Astrocyte (in vitro differentiated cells and primary cell): ENCODE measurements at places on chromosomes 6 and 20. TPM values are rescaled to one million over a fixed set of nuclear protein-coding genes. Genes with fewer than 3 reads are reported as not detected.

- DNase-seq, result no peak
Observed at GRCh38 chr6:41678511-41679084, 40.3 kb downstream of the MDFI start.

Gene TBX18
- 12.2 and 12.5 TPM in 2 replicates for total RNA-seq

- DNase-seq, result peak; percentile 10
Observed at GRCh38 chr6:84897988-84898594, 133.7 kb upstream of the TBX18 start.

- peak; percentile 40 for DNase-seq
Observed at GRCh38 chr6:166671434-166672081, 44.5 kb upstream of the RPS6KA2 start.

GRCh38 chr6:87441711-87442110 lies 31.1 kb upstream of the SLC35A1 start:
- no peak for DNase-seq

- no peak for DNase-seq
Observed at GRCh38 chr6:35850208-35850607, 45.1 kb downstream of the LHFPL5 start.

DNA sequence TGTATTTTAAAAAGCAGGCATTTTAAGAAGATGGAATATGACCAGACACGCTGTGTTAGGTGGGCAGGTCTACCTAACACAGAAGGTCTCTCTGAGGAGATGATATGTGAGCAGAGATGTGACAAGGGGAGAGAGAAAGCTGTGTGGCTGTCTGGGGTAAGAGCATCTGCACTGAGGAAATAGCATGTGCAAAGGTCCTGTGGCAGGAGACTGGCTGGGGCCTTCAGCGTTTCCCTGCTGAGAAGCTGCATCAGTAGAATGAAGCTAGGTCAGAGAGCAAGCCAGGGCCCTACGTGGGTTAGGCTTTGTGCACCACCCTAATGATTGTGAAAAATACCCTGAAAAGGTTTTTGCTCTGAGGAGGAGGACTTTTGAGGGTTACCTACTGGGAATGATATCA lies 87.0 kb downstream of the TXNDC5 start:
- no peak for DNase-seq

GRCh38 chr6:164208371-164208770 lies 793.9 kb downstream of the QKI start:
- peak; percentile 44 for DNase-seq

Gene PNLDC1
- 0.11 TPM in 1 of 2 replicates, not detected in the other for total RNA-seq

DNA sequence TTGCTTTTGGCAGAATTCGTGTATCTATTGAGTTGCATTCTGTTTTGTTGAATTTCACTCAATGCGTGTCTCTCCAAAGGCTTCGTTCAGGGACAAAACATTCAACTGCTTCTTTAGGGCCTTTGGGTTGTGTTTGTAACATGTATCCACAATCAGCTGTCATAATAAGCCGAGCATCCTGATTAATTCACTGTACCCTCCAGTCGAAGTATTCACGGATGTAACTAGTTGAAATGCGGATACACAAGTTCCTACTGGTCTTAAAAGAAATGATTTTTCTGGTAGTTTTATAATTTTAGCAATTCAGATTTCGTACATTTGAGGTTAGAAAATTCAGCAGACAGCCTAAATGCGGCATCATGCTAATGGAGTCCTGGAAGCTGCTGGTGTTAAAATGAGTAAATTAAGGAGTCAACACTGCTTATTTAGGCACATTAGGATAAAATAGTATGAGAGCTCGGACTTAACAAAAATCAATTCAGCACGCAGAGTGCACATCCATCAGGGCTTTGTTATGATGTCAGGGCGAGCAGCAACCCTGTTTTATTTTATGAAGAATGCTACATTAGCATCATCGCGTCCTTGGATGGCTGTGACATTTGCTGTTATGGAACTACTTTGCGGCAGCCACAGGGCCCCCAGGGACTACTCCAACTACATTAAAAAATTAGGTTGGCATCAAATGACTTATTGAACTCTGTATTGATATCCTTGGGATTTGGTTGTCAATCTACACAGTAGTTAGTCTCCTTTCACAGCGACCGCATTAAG lies 489.3 kb upstream of the FLRT3 start:
- DNase-seq, result no peak

DNA sequence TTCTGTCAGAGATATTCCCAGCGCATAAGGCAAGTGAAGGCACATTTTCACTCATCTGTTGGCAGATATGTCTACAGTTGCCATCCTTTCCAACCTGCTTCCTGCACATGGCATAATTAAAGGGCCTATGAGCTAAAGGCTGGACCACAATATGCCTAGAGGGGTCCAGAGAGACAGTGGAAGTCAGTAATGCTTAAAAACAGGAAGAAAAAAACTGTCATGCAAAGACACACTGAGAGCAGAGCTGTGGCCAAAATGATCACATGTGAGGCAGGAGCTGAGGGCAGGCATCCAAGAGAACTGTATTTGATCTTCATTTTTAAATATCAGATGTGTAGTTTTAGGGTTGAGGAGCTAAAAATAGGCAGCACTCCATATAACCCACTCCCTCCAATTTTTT lies 125.0 kb upstream of the BACH2 start:
- no peak for DNase-seq

DNA sequence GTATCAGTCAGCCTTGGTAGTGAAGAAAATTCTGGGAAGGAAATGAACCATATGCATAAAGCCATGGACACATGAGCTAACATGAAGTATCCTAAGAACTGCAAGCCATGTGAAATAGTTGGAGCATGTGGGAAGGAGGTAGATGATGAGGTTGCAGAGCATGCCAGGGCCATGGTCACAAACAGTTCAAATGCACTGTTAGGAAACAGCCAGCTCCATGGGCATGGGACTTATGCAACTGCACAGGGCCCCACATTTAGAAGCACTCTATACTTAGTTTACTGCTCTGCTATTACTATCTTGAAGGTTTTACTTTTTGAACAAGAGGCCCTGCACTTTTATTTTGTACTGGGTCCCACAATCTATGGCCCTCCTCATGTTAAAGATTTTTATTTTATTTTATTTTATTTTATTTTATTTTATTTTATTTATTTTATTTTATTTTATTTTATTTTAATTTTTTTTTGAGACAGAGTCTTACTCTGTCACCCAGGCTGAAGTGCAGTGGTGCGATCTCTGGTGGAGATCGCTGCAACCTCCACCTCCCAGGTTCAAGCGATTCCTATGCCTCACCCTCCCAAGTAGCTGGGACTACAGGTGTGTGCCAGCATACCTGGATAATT lies 169.1 kb downstream of the IBTK start:
- DNase-seq, result no peak

Gene LAMP5
- total RNA-seq, result 2.3 and 4.7 TPM in 2 replicates

- no peak for DNase-seq
Observed at GRCh38 chr6:135322427-135323201, 141.5 kb downstream of the MYB start.

Gene ACSS1
- 0.24 and 0.27 TPM in 2 replicates for total RNA-seq

- DNase-seq, result peak; percentile 73
Observed at GRCh38 chr20:18001131-18001921, 32.5 kb downstream of the MGME1 start.

GRCh38 chr6:44867571-44868334 lies 460.4 kb upstream of the RUNX2 start:
- no peak for DNase-seq

DNA sequence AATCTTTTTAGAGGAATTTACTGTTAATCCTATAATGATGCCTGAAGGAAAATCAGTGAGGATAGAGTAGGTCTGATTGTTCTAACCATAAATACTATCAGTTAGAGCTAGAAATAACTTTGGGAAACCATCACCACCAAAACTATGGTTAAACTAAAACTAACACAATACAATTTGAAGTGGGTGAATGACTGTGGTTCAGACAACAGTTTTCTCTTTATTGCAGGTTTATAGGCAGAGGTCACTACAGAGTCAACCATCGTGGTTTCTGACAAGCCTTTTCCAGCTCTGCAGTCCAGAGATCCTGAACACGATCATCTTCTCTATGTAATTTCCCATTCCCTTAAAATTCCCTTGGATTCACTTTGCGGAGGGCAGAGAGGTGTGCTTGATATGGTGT lies 134.3 kb downstream of the IBTK start:
- peak; percentile 23 for DNase-seq

- DNase-seq, result peak; percentile 37
Observed at GRCh38 chr6:124964764-124965105, 2.5 kb downstream of the RNF217 start.

DNA sequence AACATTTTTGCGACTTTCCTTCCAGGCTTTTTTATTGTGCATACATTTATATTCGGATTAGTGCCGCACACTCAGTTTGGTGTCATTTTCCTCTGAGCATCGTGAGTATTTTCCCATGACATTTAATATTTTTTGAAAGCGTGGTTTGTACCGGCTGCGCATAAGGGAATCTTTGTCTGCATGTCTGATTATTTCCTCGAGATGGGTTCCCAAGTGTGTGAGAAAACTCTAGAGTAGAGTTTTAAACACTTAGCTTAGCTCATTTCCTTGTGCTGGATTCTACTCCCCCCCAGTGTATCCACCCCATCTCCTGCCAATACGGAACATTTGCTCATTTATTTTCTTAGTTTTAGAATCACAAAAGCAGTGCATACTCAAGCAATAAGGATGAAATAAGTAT lies 94.3 kb downstream of the CDC5L start:
- no peak for DNase-seq

GRCh38 chr20:32343439-32343838 lies 14.7 kb upstream of the ASXL1 start:
- DNase-seq, result peak; percentile 83

Gene PRL
- total RNA-seq, result not detected in 2 replicates

- peak; percentile 12 for DNase-seq
Observed at GRCh38 chr20:51678026-51678697, 90.0 kb downstream of the ATP9A start.

- DNase-seq, result no peak
Observed at GRCh38 chr20:15375836-15376235, 1038.4 kb upstream of the FLRT3 start.

DNA sequence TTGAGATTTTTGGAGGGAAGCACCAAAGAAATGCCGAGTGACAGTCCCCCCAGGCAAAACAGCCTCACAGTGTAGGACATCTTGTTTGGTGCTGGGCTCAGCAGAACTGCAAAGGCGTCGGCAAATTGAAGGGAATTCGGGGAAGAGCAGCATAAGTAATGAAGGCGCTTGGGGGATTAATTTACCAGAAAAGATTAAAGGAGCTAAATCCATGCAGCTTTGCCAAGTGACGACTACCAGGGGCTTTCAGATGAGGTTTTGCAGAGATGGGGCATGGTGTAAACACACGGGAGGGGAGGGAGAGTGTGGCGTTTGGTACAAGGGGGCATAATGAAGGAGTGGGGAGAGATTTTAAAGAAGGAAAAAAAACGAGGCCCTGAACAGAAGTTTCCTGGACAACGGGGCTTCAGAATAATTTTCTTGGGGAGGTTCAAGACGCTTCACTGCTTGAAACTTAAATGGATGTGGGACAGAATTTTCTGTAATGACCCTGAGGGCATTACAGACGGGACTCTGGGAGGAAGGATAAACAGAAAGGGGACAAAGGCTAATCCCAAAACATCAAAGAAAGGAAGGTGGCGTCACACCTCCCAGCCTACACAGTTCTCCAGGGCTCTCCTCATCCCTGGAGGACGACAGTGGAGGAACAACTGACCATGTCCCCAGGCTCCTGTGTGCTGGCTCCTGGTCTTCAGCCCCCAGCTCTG lies 45.4 kb upstream of the CDH22 start:
- no peak for DNase-seq

GRCh38 chr6:142909686-142910085 lies 35.3 kb downstream of the HIVEP2 start:
- no peak for DNase-seq

- no peak for DNase-seq
Observed at GRCh38 chr6:3825331-3825831, 23.8 kb upstream of the FAM50B start.

DNA sequence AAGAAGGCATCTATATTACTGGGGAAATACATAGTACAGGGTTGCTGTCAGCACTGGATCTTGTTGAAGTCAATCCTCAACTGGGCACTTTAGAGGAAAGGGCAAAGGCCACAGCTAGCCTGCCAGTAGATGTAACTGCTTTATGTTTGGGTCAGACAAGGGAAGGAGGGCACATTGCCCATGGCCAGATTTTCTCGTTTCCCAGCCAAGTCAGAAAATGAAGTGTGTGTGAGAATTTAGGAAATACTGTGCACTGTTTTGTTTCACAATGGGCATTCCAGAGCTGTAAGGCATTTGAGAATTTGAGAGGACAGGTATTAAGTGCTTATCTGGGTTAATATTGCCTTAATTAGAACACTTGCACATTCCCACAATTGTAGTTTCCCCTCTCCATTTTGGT lies 183.9 kb upstream of the MCHR2 start:
- no peak for DNase-seq

DNA sequence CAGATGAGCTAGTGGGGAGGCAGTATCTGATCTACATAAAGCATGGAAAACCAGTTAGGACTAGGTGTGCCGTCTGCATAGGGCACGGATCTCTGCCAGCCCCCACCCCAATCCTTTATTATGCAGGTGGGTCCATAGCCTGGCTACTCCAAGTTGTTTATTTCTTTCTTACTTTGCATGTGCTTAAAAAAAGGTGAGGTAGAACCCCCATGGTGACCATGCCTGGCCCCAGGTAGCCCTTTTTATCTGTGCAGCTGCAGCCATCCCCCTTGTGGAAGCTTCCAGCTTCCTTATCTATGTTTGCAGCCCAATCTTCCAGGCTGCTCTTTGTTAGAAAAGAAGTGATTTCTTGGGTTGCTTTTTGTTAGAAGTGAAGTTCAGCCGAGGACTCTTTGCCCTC lies 9.0 kb upstream of the TREM2 start:
- DNase-seq, result no peak

DNA sequence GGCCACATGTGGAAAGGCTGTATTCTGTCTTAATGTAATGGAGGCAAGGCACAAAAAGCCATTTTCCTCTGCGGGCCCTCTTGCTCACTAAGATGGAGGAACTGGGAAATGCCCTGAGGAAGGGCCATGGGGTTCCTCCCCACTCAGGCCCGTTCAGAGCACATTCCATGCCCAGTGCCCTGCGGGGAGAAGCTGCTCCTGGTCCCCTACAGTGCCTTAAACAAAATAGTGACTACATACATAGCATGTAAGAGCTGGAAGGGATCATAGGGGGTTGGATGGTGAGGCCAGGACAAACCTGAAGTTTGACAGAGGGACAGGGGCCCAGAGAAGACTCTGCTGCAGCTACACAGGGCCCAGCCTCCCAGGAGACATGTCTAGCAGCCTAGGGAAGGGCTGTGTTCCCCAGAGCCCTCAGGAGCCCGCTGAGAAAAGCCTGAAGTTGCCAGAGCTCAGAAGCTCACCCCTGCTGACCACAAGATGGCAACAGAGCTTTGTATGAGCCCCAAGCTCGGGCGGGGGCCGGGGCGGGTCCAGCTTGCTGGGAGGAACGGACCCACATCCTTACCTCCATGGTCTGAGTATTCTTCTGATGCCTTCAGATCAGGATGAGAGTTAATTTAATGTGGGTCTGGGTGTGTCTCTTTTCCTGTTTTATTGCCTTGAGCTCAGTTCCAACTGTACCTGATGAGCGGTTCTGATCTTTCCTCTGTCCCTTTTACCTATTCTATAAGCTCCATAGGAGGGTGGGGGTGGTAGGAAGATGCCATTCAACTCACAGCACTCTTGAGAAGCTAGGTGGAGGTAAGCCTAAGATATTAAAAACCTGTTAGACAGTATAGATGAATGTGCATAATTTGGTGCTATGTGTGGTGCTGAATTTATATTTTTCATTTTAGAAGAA lies 242.9 kb downstream of the CDC5L start:
- DNase-seq, result peak; percentile 63
